ENCODE measurements at places on chromosomes 2 and 18.

DNA sequence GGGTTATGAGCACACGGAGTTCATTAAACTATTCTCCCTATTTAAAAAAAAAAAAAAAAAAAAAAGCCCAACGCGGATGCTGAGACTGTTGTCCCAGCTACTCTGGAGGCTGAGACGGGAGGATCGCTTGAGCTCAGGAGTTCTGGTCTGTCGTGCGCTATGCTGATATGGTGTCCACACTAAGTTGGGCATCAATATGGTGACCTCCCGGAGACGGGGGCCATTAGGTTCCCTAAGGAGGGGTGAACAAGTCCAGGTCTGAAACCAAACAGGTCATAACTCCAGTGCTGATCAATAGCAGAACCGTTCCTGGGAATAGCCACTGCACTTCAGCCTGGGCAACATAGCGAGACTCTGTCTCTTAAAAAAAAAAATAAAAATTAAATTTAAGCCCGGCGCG lies 12.9 kb upstream of the ANKRD53 start:
- H3K4me3 ChIP-seq = no peak overlapping the region
- DNase-seq = no peak
- peaks cover 5% of the 10 kb centered on the region for H3K27me3 ChIP-seq
- no peak overlapping the region for H3K27ac ChIP-seq

DNA sequence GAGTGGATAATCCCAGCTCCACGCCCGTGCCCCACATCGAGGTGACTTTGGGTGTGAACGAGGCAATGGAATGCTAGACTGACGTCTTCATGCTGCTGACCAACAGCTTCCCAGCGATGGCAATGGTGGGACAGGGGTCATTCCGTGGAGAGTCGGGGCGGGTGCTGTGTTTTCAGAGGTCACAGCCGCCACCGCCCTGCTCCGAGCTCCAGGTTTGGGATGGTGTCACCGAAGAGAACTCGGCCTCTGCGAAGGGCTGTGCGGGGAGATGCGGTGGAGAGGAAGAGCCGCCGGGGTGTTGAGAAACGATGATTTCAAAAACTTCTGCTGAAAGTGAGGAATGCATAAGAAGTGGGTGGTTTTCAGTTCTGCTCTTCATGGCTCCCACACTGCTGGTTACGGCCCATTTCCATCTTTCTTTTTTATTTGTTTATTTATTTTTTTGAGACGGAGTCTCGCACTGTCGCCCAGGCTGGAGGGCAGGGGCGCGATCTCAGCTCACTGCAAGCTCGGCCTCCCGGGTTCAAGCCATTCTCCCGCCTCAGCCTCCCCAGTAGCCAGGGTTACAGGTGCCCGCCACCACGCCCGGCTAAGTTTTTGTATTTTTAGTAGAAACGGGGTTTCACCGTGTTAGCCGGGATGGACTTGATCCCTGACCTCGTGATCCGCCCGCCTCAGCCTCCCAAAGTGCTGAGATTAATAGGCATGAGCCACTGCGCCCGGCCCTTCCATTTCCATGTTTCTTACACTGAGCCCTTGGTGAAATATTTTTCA lies 142.6 kb downstream of the RTP5 start:
- DNase-seq = no peak
- H3K36me3 ChIP-seq = no peaks in the 10 kb centered on the region
- peaks cover 26% of the 10 kb centered on the region for H3K27me3 ChIP-seq
- H3K4me3 ChIP-seq = no peak overlapping the region

GRCh38 chr2:9310377-9310776 lies 103.8 kb downstream of the ASAP2 start:
- DNase-seq = peak; percentile 82
- peaks cover 20% of the 10 kb centered on the region for H3K4me1 ChIP-seq
- H3K36me3 ChIP-seq = no peaks in the 10 kb centered on the region
- H3K4me3 ChIP-seq = no peak overlapping the region
- no peaks in the 10 kb centered on the region for H3K27me3 ChIP-seq
- H3K27ac ChIP-seq = peak overlapping the region; percentile 25

DNA sequence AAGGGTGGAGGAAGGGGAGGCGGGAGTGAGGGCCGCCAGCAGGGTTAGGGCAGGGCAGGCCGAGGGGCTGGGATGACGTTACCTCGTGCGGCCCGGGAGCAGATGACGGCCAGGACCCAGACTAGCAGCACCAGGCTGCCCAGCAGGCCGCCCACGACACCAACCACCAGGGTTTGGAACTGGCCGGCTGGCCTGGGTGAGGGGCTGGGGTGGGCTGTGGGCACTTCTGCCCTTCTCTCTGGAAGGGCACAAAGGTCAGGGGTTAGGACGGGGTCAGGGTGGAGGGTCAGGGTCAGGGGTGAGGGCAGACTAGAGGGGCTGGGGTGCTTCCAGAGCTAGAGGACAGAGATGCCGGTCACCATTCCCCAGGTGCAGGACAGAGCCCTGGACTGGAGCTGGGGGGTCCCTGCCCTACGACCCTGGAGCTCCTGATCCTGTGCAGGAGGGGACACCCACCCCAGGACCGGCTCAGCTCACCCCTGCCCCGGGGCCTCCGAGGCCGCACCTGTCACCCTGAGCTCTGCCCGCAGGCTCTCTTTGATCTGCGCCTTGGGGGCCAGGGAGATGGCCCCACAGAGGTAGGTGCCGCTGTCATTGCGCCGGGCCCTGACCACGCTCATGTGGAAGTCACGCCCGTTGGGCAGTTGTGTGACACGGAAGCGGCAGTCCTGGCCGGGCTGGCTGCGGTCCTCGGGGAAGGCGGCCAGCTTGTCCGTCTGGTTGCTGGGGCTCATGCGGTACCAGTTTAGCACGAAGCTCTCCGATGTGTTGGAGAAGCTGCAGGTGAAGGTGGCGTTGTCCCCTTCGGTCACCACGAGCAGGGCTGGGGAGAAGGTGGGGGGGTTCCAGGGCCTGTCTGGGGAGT lies 6.3 kb downstream of the PDCD1 start:
- H3K4me1 ChIP-seq = peaks cover 3% of the 10 kb centered on the region
- H3K27me3 ChIP-seq = peaks cover 5% of the 10 kb centered on the region
- no peaks in the 10 kb centered on the region for H3K36me3 ChIP-seq
- H3K27ac ChIP-seq = no peak overlapping the region
- H3K4me3 ChIP-seq = no peak overlapping the region

GRCh38 chr2:29834624-29835023 lies 86.8 kb downstream of the ALK start:
- H3K27me3 ChIP-seq = no peaks in the 10 kb centered on the region
- H3K4me1 ChIP-seq = no peaks in the 10 kb centered on the region
- no peak overlapping the region for H3K4me3 ChIP-seq

DNA sequence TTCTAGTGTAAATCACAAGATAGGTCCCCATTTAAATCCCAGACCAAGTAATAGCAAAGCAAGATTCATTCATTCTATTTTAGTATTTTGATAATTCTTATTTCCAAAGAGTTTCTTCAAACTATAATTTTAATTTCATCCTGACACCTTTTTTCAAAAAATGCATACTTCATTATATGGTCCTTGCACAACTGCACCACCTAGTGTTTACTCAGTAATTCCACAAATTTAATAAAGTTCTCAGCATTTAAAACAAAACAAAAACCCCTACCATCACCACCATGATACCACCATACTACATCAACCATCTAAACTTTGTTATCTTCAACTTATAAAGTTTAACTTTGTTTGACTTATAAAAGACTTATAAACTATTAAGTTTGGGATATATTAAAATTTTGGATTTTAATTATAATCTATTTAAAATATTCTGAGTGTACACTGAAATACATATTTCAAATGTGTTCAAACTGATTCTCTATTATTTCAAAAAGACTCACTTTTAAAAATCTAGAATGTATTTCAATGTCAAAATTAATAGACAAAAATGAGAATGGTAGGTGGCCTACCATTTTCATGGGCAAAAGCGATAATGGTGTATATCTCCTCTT lies 44.2 kb downstream of the WDPCP start:
- peak; percentile 2 for DNase-seq
- H3K4me3 ChIP-seq = no peak overlapping the region
- H3K36me3 ChIP-seq = no peaks in the 10 kb centered on the region
- no peak overlapping the region for H3K27ac ChIP-seq
- H3K4me1 ChIP-seq = no peaks in the 10 kb centered on the region

DNA sequence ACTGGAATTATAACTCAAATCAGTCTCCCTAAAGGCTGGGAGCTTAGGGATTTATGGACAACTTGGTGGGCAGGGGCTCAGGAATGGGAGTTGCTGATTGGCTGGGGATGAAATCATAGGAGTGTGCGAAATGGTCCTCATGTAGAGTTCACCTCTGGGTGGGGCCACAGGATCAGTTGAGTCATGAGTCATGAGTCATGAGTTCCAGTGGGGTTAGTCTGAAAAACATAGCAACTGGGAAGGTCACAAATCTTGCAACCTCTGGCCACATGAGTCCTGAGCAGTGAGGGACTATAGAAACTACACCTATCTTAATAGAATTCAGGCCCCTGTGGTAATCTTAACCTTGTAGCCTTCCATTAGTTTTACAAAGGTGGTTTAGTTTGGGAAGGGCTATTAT lies 383.3 kb downstream of the RBM43 start:
- H3K27me3 ChIP-seq = no peaks in the 10 kb centered on the region
- H3K4me1 ChIP-seq = peaks cover 9% of the 10 kb centered on the region
- peak; percentile 52 for DNase-seq
- no peak overlapping the region for H3K4me3 ChIP-seq

GRCh38 chr2:170434900-170435621 lies 257.1 kb downstream of the MYO3B start:
- no peak overlapping the region for H3K4me3 ChIP-seq
- H3K4me1 ChIP-seq = no peaks in the 10 kb centered on the region
- H3K27ac ChIP-seq = no peak overlapping the region
- H3K36me3 ChIP-seq = no peaks in the 10 kb centered on the region
- H3K27me3 ChIP-seq = no peaks in the 10 kb centered on the region

- no peaks in the 10 kb centered on the region for H3K36me3 ChIP-seq
- H3K27me3 ChIP-seq = no peaks in the 10 kb centered on the region
- no peak for DNase-seq
- no peak overlapping the region for H3K27ac ChIP-seq
These were observed 1.6 kb downstream of the WDR7 start for GRCh38 chr18:56652802-56653201.

DNA sequence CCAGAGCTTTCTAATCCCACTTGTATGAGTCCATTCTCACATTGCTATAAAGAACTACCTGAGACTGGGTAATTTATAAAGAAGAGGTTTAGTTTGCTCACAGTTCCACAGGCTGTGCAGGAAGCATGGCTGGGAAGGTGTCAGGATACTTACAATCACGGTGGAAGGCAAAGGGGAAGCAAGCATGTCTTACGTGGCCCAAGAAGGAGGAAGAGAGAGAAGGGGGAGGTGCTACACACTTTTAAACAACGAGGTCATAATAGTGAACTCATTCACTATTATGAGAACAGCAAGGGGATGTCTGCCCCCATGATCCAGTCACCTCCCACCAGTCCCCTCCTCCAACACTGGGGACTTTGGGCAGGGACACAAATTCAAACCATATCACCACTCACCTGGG lies 67.8 kb downstream of the TTC32 start:
- H3K4me1 ChIP-seq = no peaks in the 10 kb centered on the region
- no peak overlapping the region for H3K27ac ChIP-seq
- H3K36me3 ChIP-seq = no peaks in the 10 kb centered on the region
- no peak overlapping the region for H3K4me3 ChIP-seq
- H3K27me3 ChIP-seq = peaks cover 9% of the 10 kb centered on the region
- DNase-seq = no peak

GRCh38 chr2:207054521-207054920 lies 111.2 kb downstream of the KLF7 start:
- H3K4me3 ChIP-seq = no peak overlapping the region
- H3K27me3 ChIP-seq = peaks cover 2% of the 10 kb centered on the region
- DNase-seq = peak; percentile 39

GRCh38 chr18:37671530-37671929 lies 105.9 kb upstream of the CELF4 start:
- no peaks in the 10 kb centered on the region for H3K36me3 ChIP-seq
- no peak for DNase-seq
- no peak overlapping the region for H3K27ac ChIP-seq
- H3K27me3 ChIP-seq = no peaks in the 10 kb centered on the region
- H3K4me3 ChIP-seq = no peak overlapping the region

- H3K36me3 ChIP-seq = no peaks in the 10 kb centered on the region
- H3K4me3 ChIP-seq = no peak overlapping the region
- no peaks in the 10 kb centered on the region for H3K4me1 ChIP-seq
- DNase-seq = no peak
- H3K27ac ChIP-seq = no peak overlapping the region
- no peaks in the 10 kb centered on the region for H3K27me3 ChIP-seq
These were observed 106.8 kb downstream of the NCKAP5 start for GRCh38 chr2:133461484-133461883.

GRCh38 chr2:156702541-156702940 lies 266.4 kb downstream of the GPD2 start:
- no peak overlapping the region for H3K4me3 ChIP-seq
- H3K4me1 ChIP-seq = no peaks in the 10 kb centered on the region
- DNase-seq = no peak
- no peak overlapping the region for H3K27ac ChIP-seq
- no peaks in the 10 kb centered on the region for H3K36me3 ChIP-seq

DNA sequence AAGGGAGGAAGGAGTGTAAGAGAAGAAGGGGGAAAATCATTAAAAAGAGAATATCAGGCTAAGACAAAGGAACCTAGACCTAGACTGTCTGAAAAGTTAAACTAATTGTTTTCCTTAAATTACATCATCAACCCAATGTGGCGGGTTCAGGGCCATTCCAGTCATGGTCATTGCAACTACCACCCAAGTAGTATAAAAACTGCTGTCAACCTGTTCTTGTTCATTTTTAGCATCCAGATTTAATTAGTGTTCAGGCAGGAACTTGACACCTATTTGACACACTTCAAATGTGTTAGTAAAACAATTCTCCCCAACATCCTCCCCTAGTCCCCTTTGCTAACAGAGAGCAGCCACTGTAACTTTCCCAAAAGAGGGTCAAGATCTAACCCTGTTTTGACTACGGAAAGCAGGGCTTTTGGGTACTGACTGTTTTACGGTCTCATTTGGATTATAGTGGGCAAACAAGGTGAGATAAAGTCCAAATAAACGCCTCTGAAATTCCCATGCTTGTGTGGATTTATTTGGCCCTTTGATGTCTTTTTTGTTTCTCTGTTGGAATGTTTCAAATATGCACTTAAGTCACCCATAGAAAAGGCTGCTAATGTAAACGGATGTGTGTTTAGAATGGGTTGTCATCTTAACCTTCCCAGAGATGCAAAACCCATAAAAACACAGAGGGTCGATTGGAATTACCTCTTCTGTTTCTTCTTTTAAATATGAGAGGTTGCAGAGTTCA lies 19.3 kb upstream of the TANC1 start:
- no peaks in the 10 kb centered on the region for H3K27me3 ChIP-seq
- H3K36me3 ChIP-seq = no peaks in the 10 kb centered on the region
- H3K4me1 ChIP-seq = peaks cover 6% of the 10 kb centered on the region
- no peak overlapping the region for H3K4me3 ChIP-seq
- no peak for DNase-seq

GRCh38 chr2:239467281-239467955 lies 66.6 kb upstream of the HDAC4 start:
- H3K27ac ChIP-seq = no peak overlapping the region
- no peaks in the 10 kb centered on the region for H3K4me1 ChIP-seq
- no peaks in the 10 kb centered on the region for H3K27me3 ChIP-seq

GRCh38 chr2:168490946-168491605 lies 35.0 kb downstream of the CERS6 start:
- no peaks in the 10 kb centered on the region for H3K27me3 ChIP-seq
- H3K4me1 ChIP-seq = peaks cover 4% of the 10 kb centered on the region
- no peak overlapping the region for H3K27ac ChIP-seq
- no peak overlapping the region for H3K4me3 ChIP-seq
- DNase-seq = no peak
